ENCODE measurements at places on chromosomes 2 and 18. TPM values are rescaled to one million over a fixed set of nuclear protein-coding genes. Genes with fewer than 3 reads are reported as not detected.

COPS9 gene
- 335 TPM for polyA plus RNA-seq

BOLL gene
- not detected for polyA plus RNA-seq

TCF23 gene
- not detected for polyA plus RNA-seq

DNA sequence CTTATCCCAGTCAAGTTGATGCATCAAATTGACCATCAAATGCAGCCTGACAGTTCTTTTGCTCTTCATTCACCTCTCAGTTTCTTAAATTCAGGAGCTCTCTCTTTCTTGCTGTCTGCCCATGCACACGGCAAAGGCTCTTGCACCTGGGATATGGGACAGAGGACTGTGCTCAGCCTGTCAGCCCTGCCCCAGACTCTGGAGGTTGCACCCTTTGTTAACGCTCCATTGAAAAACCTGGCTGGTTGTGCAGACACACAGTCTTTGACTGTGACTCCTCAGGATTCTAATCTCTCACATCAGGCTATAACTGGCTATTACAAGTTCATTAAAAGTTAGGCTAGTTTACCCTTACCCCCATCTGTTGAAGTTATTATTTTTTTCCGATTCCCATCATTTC lies 1032.5 kb downstream of the SOCS6 start:
- DNase-seq: no peak

DNA sequence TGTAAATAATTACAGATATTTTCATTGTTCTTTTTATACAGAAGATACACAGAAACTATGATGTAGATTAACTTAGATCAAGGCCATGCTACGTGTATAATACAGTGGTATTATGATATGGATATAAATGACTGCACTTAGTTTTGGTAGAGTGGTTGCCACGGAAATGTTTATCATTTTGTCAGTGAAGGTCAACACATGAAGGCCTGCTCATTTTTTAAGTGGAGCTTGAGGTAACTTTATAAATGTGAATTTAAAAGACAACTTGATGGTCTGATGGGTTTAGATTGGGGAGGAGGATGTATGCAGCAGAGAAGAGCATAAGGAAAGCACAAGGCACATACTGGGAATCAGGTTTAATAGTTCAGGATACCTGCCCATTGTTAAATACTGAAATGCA lies 14.4 kb upstream of the BBS5 start:
- DNase-seq: no peak

DNA sequence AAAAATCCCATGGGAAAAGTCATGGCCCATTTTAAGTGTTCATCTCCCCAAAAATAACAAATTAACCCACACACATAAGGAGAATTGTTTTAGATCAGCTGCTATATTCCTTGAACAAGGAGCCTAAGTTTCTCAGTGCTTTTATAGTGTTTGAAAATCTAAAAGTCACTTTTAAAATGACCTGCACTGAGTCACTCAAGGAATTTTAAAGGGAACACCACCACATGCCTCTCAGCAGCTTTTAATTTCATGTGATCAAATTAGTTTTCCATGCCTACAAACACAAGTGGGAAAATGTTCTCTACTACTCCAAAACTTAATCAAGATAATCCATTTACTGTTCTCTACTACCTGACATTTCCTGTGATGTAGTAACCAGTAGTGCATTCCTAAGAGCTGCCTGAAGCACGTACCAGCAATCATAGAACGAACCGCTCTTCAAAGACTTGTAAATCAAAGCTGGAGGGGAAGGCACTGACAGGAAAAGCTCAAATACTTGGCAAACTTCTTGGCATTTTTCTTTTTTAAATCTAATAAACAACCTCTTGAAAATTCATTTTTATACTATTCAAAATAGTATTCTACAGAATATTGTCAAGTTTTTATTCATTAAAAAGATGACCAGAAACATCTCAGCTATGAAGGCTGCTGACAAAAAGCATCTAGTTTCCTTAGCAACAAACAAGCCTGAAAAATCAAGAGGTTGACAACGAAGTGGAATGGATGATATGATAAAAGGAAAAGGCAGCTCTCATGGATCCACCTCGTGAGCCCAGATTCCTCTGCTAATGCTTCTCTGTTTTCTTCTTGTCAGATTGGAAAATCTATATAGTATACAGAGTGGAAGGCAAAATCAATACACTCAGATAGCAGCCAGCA lies 37.2 kb downstream of the LRPPRC start:
- DNase-seq: no peak

- no peak for DNase-seq
Observed at GRCh38 chr18:35514752-35515459, 17.1 kb upstream of the INO80C start.

- peak; percentile 51 for DNase-seq
Observed at GRCh38 chr2:226649871-226650660, 149.6 kb downstream of the IRS1 start.

Data from CD4-positive, alpha-beta memory T cell (primary cell).